ENCODE measurements at places on chromosomes 12 and 14. TPM values are rescaled to one million over a fixed set of nuclear protein-coding genes. Genes with fewer than 3 reads are reported as not detected.

DNA sequence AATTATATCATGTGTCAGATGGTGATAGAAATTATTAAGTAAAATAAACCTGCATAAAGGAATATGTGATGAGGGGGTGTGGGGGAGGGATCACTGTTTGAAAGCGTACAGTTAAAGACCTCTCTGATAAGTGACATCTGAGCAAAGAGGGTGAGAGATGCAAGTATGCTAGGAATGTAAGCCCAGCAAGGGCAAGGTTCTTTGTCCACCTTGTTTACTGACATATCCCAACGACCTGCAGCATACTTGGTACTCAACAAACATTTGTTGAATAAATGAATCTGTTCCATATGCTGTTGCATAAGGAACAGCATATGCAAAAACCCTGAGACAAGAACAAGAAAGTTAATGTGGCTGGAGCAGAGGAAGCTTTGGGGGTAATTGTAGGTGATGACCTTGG lies 12.0 kb upstream of the MDM1 start:
- no peak for DNase-seq

DNA sequence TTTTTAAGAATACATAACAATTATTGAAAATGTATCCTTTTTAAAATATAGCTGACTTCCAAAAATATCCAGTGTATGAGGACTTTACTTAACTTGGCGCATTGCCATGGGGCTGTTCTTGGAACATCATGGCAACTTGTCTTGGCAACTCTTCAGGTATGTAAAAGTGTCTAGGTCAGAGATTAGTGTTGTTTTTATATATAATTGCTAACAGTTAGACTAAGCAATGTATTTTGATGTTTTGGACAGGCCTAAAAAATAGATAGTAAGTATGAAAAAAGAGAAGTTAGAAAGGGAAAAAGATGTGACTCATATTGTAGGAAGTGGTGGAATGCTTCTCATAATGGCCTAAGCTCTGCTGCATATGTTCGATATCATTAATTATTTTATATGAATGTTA lies 70.9 kb downstream of the MON2 start:
- DNase-seq: no peak

DNA sequence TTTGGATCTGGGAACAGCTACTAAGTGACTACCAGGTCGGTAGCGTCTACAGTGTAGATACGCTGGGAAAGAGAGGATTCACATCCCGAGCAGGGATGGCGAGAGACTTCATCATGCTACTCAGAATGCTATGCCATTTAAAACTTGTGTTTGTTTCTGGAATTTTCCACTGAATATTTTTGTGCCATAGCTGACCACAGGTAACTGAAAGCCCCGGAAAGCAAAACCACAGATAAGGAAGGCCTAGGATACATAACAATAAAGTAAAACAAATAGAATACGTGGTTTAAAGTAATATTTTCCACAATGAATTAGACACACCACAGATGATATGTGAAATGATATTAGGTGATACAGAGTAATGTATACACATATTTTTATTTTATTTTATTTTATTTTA lies 7.9 kb upstream of the HCAR1 start:
- no peak for DNase-seq

GRCh38 chr12:89662623-89663022 lies 46.0 kb downstream of the ATP2B1 start:
- no peak for DNase-seq

DNA sequence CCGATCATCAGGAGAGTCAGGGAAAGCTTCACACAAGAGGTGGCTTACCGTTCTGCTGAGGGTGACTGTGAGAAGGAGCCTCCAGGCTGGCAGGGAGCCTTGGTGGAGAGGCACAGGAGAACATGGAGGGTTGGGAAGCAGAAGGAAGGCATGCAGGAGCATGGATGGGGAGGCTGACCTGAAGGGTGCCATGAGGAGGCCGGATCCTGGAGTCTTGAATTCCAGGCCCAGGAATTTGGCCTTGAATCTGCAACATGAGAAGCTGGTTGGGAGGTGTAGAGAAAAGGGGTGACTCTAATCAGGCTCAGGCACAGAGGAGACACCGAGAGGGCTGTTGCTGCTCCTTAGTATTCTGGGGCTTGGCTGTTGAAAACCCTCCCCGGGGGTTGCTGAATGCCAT lies 130.2 kb downstream of the PELI2 start:
- no peak for DNase-seq

The LRP1 gene
- 2.7 TPM for total RNA-seq

The CBLN3 gene
- 12.2 TPM for total RNA-seq

DNA sequence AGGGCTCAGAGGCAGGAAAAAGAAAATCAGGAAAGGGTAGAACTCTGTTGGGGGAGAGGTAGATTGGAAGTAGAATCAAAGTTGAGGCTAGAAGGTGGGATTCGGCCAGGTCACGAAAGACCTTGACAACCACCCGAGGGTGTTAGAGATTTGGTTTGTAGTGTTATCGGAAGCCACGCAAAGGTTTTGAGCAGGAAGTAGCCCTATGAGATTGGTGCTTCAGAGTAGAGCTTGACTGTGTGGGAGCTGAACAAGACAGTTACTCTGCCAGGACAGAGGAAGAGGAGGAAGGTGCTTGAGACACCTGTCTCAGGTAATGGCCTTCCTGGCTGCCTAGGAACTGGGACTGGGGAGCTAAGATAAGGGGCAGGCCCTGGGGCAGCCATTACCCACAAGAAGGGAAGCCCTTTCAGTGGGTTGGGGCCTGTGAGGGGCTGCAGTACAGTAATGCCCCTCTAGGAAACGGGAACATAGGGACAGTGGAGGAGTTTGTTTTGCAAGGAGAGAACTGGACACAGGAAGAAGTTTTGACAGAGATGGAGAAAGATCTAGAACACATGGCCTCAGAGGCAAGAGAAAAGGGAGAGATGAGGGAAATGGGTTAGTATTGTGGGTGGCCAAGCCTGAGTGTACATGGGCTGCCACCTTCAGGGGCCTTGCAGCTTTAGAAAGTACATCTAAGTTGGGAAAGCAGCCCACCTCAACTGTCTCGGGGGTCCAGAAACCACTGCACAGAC lies 73.5 kb downstream of the RIN3 start:
- DNase-seq: no peak

GRCh38 chr14:95300697-95301526 lies 18.8 kb downstream of the CLMN start:
- no peak for DNase-seq

DNA sequence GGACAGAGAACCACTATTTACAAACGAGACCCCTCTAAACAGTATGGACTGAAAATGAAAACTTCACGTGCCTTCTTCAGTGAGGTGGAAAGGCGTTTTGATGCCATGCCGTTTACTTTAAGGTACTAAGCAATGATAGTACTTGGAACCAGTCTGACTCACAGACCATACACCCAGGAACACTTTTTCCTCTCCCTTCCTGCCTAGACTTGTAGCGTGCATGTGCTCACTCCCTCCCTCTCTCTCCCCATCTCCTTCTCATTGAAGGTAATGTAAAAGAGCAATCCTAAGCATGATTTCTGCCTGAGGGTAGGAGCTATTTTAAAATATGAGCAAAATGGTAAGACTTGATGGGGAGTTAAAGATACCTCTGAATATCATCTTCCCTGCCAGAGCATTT lies 5.9 kb upstream of the RPL41 start:
- no peak for DNase-seq

DNA sequence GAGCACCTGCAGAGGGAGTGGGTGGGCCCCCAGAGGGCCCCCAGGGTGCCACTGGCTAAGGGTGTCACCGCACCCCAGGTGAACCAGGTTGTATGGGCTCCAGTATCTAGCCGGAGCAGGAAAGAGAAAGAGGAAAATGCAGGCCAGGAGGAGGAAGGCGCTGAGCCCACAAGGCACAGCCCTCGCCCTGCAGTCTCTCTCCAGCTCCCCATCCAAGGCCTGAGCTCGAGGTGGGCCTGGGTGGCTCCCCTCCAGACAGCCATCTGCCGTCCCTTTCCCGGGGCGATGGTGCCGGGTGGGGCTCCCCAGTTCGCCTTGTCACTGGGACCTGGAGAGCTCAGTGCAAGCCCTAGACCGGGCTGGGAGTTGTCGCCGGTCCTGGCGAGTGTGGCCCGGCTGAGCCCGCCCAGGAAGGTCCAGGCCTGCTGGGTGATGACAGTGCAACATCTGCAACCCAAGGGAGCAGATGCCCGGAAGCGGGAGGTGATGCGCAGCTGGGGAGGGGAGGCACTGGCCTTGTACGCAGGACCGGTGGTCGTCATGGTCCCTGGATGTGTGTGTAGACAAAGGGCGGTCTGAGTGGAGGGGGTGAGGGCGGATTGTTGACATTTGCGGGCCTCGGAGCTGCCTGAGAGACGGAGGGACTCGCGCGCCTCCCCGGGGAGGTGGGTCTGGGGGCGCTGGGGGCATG lies 716 bp downstream of the TMEM179 start:
- no peak for DNase-seq

GRCh38 chr12:124917135-124917840 lies 2.8 kb upstream of the UBC start:
- peak; percentile 97 for DNase-seq

GRCh38 chr14:92934196-92935085 lies 11.5 kb downstream of the CHGA start:
- DNase-seq: no peak

The C12orf54 gene
- not detected for total RNA-seq

The APOF gene
- total RNA-seq: not detected

All from activated CD4-positive, alpha-beta T cell treated with anti-CD3 and anti-CD28 coated beads for 36 hours (primary cell).